ENCODE measurements at places on chromosomes 16 and 17.

DNA sequence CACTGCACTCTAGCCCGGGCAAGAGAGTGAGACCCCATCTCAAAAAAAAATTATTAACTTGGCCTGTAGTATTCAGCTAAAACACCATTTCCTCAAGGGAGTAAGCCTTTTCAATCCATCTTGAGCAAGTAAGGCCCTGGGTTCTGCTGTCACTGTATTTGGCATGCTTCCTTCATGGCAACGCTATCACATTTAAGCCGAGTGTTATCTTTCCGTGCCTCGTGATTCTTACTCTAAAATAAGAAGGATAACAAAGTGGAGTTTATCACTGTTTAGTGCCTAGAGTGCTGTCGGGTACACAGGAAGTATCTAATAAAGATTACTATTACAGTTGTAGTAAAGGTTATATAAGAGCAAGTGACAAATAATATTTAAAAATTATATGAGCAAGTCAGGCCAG lies 8.8 kb downstream of the VPS53 start:
- no peak for DNase-seq

GRCh38 chr17:61799812-61800484 lies 63.4 kb downstream of the BRIP1 start:
- DNase-seq = no peak

DNA sequence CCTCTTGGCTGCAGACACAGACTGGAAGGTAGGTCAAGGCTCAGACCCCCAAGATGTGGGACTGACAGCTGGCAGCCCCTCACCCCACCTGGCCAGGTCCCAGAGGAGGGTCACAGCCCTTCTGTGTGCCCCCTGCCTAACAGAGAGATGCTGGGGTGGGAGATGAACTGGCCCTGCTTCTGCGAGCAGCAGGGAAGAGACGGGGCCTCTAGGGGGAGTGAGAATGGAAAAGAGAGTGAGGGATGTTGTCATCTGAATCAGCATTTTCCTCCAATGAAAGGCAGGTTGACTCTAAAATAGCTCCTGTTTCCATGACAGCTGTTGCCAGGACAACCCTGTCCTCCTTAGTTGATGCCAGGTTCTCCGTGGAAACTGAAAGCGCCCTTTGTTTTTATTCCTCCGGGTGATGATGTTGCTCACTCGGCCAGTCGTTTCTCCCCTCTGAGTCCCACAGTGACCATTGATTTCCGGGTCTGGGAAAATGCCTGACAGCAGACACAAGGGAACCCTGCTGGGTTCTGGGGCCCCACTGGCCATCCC lies 4.9 kb upstream of the NDRG4 start:
- peak; percentile 71 for DNase-seq

- no peak for DNase-seq
Measured at GRCh38 chr16:6512512-6512911, 820.1 kb upstream of the RBFOX1 start.

GRCh38 chr17:42682722-42683403 lies 532 bp downstream of the CNTNAP1 start:
- DNase-seq = no peak

- no peak for DNase-seq
Measured at GRCh38 chr16:51244887-51245657, 94.0 kb upstream of the SALL1 start.

- DNase-seq = no peak
Measured at GRCh38 chr16:29126616-29127015, 141.8 kb downstream of the LAT start.

DNA sequence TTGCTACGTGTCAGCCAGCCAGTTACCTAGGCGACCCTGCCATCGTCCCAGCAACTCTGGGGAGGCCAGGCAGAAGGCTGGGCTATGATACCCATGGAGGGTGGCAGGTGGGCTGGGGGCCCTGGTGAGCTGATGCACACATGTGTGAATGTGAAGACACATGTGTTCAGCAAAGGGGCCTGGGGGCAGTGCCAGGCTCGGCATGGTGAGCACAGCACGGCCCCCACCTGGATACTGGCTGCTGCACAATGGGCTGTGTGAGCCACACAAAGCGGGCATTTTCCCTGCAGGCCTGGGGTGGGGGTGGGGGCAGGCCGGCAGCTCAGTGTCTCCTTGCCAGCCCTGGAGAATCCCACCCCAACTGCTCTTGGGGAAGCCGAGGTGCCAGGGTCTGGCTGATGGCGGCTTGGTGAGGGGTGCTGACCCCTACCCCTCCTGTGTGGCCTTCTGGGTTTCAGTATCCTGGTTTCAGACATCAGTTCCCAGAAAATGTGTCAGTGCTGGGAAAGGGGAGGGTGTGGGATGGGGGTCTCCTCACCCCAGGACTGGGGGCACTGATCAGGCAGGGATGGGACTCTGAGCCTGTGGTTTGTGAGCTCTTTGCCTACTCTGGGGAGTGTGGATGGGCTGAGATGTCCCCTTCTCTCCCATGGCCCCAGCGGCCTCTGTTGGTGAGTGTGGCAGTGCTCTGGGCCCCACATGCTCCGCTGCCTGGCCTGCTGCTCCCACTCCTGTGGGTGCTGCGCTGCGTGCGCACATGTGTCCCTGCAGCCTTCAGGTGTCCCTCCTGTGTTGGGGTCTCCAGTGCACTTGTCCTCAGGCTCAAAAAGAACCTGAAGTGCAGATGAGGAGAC lies 5.1 kb downstream of the LLGL1 start:
- DNase-seq = no peak

DNA sequence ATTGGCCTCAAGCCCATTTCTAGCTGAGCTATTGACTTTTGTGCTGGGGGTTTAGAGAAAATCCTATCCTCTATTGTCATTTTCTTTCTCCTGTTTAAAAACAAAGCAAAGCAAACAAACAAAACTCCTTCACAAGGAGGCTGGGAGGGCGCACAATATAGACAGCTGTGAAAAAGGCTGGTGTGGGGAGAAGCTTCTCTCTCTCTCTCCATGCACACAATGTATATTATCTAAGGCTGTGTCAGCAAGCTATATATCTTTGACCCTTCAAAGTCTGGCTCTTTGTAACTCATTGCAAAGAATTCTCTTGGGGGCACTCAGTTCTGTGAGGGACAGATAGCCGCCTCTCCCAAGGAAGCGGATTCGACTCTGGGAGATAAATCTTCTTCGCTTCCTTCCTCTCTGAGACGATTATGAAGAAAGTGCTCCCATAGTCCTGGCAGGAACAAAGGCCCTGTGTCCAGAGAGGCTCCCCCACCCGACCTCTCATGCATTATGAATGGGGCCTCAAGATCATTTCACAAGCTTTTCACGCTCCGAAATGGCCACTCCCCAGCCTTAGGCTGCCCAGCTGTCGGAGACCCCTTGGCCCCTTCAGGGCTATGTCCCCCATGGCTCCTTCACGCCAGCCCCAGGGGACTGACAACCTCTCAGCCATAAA lies 33.2 kb upstream of the MEAK7 start:
- DNase-seq = no peak

- DNase-seq = peak; percentile 51
Measured at GRCh38 chr16:2520784-2521531, 787 bp downstream of the AMDHD2 start.

DNA sequence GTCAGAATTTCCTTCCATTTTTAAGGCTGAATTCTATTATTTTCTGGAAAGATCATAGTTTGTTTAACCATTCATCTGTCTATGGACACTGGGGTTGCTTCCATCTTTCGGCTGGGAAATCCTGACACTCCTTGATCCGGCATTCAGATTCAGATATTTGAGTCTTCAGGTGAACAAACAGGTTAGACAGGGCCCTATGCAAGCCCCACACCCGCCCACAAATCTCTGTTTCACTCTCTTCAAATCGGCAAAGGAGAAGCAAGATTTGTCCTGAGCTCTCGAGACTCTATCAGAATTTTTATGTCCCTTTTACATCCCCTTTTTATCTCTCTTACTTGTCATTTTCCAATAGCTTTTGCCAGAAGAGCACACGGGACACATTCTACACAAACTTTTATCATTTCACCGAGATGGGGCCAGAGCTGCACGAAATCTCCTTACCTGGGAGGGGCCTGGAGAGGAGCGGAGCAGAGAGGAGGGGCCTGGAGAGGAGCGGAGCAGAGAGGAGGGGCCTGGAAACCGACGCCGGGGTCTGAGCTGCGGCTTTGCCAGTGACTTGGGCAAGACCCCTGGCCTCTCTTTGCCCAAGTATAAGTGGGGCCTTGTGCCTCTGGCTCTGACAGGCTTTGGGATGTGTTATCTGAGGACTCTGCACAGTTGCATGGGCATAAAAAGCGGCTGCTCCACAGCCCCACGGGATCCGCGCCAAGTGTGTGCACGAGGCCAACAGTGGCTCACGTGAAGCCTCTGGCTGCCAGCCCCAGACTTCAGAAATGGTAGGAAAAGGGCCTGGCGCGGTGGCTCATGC lies 54.3 kb upstream of the RBFOX3 start:
- no peak for DNase-seq

- DNase-seq = no peak
Measured at GRCh38 chr16:49181791-49182518, 99.7 kb downstream of the CBLN1 start.

- DNase-seq = no peak
Measured at GRCh38 chr17:82605939-82606600, 42.2 kb downstream of the WDR45B start.

DNA sequence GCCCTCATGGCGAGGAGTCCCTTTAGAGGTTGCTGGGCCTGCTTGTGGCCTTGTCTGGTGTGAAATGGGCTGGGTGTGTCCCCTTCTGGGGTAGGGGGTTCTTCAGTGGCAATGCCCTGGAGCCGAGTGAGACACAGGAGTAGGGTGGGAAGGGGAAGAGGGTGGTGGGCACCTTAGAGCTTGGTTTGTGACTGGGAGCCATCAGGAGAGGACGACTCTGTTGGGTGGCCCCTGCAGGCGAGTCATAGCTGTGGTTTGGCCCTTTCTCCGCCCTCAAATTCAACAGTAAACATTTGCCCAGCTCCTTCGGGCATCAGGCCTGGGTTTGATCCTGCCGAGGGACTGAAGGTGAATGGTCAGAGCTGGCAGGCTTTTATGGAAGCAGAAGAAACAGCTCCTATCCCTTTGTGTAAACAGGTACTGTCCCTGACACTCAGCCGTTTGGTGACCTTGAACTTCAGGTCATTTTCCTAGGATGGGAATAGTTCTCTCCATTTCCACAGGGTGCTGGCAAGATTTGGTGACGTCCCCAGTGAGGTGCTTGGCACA lies 2.9 kb downstream of the E4F1 start:
- no peak for DNase-seq

DNA sequence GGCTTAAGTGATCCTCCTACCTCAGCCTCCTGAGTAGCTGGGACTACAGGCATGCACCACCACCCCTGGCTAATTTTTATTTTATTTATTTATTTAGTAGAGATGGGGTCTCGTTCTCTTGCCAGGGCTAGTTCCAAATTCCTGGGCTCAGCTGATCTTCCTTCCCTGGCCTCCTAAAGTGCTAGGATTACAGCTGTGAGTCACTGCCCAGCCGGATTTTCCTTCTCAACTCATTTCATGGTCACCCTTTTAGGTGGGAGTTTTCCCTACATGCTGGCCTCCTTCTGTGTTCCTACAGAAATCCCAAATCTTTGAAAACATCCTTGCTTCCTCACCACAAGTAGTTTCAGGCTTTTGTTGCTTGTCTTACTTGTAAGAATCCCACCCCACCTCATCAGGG lies 102.1 kb upstream of the SIAH1 start:
- no peak for DNase-seq

DNA sequence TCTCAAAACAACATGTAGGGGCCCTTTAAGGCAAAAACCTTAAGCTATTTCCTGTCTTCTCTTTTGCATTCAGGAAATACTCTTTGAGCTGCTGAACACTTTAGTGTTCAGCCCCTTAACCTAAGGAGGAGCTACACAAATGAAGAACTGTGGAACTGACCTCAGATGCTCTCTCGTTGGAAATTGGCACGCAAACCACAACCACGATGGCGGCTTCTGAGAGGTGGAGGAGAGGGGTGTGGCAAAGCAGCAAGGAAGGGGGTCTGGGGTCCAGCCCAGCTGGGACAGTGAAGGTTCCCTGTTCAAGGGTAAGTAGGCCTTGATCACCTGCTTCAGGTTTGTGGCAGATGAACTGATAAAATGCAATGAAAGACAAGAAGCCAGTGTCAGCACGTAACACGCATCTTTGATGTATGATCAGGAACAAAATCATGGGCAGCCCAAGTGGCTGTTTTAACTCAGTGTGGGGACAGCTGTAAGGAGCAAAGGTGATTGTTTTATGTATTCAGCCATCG lies 291.6 kb upstream of the TNRC6C start:
- DNase-seq = peak; percentile 86

DNA sequence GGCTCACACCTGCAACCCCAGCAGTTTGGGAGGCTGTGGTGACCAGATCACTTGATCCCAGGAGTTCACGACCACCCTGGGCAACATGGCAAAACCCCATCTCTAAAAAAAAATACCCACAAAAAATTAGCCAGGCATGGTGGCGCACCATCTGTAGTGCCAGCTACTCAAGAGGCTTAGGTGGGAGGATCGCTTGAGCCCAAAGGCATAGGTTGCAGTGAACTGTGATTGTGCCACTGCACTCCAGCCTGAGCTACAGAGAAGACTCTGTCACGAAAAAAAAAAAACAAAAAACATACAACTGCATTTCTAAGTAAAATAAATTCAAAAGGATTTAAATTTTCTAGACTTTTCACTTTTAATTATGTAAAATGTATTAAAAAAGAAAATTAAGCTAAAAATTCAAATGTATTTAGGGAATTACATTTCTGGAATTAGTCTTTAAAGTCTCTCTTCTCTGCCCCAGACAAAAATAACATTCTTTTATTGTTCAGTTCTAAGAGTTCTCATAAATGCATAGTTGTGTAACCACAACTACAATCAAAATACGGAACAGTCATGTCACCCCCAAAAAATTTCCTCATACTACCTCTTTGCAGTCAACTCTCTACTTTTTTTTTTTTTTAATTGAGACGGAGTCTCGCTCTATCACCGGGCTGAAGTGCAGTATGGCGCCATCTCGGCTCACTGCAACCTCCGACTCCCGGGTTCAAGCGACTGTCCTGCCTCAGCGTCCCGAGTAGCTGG lies 14.1 kb downstream of the FAM222B start:
- no peak for DNase-seq

- DNase-seq = no peak
Measured at GRCh38 chr16:57591870-57592485, 36.5 kb upstream of the ADGRG1 start.

- DNase-seq = no peak
Measured at GRCh38 chr16:11781773-11782172, 15.3 kb downstream of the ZC3H7A start.

DNA sequence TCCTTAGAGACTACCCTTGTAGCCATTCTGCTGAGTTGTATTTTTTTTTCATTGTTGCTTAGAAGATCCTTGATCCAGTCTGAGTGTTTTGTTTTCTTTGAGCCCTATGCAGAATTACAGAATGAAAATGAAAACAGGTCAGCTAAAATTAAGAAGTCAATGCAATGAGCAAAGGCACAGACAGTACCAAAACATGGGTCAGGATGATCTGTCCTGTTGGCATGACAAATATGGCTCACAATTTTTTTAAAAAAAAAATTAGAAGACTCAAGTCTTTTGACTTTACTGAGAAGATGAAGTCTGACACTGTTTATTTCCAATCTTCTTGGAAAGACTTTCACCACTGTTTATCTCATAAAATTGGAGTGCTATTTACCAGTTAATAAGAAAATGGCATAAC lies 32.4 kb downstream of the KCNJ16 start:
- no peak for DNase-seq

GRCh38 chr16:74747-75334 lies 2.4 kb upstream of the RHBDF1 start:
- DNase-seq = no peak

- DNase-seq = no peak
Measured at GRCh38 chr17:2682176-2682938, 29.2 kb downstream of the CLUH start.

Data from activated T-helper 2 cell treated with anti-CD3 and anti-CD28 coated beads, Interferon-gamma antibody, Interleukin-2, Interleukin-4, amounts not matched to agents 10 μg/mL and 5 μg/mL and 100 μg/mL, durations not matched to agents 14 hours and 24 hours and 36 hours (primary cell).